Stimulated activated CD8-positive, alpha-beta memory T cell treated with anti-CD3 and anti-CD28 coated beads, Interleukin-12 subunit alpha, Interleukin-12 subunit beta, amount 100 ng/mL, for 4 hours (primary cell): ENCODE measurements at places on chromosomes 5 and 9.

GRCh38 chr5:173479711-173480110, 136.7 kb downstream of the BOD1 start:
- no peak for DNase-seq

DNA sequence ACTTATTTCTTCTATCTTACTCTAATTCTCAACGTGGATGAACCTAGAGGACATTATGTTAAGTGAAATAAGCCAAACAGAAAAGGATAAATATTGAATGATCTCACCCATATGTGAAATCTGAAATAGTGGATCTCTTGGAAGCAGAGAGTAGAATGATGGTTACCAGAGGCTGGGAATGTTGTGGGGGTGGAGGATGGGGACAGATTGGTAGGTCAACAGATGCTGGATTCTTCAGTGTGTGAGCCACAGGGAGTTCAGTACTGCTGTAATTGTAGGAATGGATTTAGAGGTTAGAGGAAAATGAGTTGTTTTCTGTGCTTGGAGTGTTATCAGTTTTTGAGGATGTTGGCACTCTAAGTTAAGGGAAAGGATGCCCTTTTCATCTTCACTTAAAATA, 190.6 kb downstream of the FBXL7 start:
- DNase-seq, result no peak

DNA sequence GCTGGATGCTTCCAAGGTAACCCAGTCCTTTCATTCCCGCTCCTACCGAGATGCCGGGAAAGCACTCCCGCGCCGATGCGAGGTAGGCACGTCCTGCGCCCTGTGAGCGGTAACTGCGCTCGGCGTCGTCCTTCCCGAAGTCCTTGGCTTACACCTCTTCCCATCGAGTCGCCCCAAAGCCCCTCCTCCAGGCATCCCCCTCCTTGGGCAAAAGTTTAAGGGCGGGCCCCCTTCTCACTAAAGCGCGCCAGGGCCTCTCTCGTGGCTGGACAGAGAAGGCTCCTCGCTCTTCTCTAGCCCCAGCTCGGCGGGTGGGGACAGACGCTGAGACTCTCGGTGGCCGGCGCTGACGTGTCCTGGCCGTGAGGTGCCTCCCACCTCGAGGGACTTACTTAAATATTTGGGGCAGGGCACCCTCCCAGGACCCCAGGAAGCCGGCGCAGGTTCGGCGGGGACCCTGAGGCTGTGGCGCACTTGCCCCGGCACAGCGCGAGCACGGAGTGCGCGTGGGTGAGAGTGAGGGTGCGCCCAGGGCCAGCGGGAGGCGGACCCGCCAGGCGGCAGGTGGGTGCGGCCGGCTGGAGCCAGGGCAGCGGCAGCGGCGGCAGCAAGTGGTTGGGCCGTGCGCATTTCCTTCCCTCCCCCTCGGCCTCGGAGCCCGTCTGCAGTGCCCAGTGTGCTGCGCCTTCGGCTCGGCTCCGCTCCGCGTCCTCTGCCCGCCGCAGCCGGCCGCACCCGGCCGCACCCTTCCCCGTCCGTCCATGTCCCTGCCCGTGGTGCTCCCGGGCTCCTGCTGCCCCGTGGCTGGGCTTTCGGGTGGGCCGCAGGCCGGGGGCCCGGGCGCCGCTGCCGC, at the start of gene ENTREP1:
Gene ENTREP1, plus strand, starts transcription at position 667 of the 853 bp plus-strand sequence. Its CDS starts 95 bp downstream, at position 762.
- DNase-seq, result no peak

DNA sequence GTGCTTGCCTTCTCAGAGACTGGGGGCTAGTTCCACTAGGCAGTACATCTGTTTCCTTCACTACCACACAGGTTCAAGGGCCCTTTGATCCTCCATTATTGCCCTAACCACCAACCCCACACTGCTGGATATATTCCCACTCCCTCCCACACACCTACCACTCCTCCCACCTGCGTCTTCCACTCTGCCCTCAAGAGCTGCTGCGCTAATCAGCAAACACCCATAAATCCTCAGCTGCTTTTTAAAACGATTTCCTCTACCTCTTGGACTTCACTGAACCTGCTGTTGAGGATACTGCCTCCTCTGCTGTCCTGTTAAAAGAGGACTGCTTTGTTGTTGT, 120.9 kb downstream of the MAPKAP1 start:
- no peak for DNase-seq

- no peak for DNase-seq
Measured at GRCh38 chr5:73265641-73266040, 92.6 kb downstream of the TMEM174 start.

DNA sequence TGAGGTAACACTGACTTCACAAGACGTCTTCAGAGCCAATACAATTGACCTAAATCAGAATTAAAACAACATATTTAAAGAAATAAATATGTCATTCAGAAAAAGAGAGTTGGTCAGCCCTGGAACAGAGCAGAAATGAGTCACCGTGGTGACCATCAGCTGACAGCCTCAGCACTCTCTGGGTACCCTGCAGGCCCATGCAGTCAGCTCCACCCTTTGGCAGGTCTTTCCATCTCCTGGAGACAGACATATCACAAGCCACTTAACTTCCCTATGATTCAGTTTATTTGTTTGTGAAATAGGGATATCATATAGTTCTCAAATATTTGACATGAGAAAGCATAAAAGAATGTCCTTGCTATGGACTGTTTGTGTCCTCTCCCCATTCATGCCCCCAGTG, 151.6 kb upstream of the MEF2C start:
- DNase-seq, result no peak
